ENCODE measurements at places on chromosomes 5 and 9. TPM values are rescaled to one million over a fixed set of nuclear protein-coding genes. Genes with fewer than 3 reads are reported as not detected.

Gene OTULINL
- 4.1 TPM for total RNA-seq

DNA sequence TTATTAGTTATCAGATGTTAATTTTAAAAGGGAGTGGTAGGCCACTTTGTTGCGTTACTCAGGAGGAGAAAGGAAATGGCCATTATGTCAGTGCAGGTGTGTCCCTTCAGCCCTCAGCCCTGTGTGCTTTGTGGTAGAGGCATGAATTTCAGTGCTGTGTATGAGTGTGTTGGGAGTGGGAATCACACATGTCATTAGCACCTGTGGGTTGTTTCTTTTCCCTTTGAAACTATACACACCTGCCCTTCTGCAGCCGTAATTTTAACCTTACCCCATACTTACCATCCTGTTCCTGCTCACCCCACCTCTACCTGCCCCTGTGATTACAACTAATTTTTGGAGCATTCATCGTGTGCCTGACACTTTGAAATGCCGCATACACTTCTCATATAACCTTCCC lies 156.4 kb downstream of the ARHGAP26 start:
- no peak for DNase-seq

GRCh38 chr9:118262191-118262590 lies 558.0 kb downstream of the TLR4 start:
- DNase-seq: no peak

Gene INSL4
- total RNA-seq: not detected

Gene SH3PXD2B
- 66.5 TPM for total RNA-seq

DNA sequence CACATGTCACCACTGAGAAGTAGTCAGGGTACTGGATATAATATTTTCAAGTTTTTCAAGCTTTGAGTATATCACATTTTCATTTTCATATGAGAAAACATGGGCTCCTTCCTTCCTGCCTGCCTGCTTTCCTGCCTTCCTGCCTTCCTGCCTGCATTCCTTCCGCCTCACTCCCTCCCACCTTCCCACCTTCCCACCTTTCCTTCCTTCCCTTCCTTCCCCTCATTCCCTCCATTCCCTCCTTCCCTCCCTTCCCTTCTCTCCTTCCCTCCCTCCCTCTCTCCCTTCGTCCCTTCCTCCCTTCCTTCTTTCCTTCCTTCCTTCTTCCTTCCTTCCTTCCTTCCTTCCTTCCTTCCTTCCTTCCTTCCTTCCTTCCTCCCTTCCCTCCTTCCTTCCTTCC lies 175.3 kb downstream of the HMHB1 start:
- no peak for DNase-seq

DNA sequence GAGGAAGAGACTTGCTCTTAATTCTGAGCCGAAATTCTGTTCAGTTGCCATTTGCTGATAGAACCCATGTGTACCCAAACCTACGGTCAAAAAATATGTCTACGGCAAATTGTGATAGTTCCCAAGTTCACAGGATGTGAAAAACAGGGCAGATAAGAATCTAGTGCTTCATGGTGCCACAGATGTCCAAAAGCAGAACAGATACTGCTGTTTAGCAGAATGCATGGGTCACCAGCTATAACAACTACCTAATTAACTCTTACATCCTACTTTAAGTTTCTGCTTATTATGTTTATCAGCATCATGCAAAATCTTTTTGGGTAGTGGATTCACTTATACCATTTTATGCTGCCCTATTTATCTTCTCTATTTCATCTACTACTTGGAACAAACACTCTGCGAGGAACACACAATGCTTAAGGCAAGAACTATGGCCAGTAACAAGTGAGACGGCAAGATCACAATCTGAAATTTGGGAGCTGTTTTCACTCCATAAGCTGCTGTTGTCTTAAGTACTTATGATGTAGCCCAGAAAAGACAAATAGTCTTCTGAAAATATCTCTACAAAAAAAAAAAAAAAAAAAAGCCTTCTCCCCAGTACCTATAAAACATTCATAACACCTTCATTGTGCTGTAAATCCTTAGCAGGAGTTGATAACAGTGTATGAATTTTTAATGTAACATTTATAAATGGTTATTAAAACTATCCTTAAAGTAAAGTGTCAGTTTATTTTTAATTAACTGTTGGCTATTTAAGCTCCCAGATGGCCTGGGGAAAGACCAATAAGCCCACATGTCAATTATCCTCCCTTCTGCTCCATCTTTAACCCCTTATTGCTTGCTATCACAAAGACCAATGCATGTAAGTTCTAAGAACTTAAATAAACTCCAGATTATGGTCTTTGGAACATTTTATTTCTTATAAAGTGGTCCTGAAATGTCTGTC lies 232.3 kb downstream of the TLR4 start:
- no peak for DNase-seq

Gene AMBP
- not detected for total RNA-seq

DNA sequence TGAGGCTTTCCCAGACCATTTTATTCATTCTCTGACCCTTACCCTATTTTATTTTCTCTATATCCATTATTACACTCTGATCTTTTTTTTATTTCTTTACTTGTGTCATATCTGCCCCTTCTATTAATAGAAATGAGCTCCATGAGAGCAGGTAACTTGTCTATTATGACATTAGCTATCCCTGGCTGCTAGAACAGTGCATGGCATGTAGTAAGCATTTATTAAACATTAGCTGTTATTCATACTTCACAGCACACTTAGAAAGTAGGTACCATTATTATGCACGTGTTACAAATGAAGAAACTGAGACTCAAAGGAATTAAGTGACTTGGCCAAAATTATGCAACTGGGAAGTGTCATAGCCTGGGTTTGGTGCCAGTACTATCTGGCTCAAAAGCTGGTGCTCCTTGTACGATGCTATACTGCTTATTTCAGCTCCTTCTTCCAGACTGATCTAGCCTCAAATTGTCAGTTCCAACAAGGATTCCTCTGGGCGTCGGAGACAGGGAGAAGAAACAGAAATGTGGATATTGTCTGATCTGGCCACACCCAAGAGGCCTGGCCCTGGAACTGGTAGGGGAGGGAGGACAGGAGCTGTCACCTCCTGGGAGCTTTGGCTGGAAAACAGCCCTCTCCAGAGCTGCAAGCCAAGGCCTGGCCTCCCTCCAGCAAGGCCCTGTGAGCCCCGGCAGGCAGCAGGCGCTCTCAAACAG lies 10.8 kb upstream of the NIPAL4 start:
- DNase-seq: peak; percentile 94

DNA sequence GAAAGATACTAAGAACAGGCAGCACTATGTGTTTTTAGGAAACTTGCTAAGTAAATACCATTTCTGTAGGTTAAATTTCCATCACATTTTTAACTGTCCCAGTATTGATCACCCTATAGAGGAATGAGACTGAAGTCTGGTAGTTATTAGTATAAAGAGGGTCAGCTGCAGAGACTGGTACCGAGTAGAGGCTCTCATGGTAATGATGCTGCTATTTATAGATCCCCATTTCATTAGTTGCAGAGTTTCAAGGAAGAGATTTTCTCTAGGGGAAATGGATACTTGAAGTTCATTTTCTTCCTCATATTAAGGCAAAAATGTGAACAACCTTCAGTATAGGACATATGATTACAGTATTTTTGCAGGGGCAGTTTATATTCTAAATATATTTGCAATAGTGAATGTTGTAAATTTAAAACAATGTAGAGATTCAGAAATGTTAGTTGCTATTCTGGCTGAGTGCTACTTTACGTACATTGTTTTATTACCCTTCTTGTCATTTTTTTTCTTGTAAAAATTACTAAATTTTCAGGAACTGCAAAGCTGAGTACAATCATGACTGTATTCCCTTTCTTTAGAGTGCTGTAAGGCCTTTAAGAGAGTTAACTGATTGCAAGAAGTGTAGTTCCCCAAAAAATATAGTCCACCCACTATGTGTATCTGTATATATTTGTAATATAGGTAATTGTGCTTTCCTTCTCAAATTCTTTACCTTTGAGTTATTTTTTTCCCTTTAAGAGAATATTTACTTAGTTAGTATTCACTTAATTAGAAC lies 14.7 kb downstream of the PBX3 start:
- DNase-seq: no peak

DNA sequence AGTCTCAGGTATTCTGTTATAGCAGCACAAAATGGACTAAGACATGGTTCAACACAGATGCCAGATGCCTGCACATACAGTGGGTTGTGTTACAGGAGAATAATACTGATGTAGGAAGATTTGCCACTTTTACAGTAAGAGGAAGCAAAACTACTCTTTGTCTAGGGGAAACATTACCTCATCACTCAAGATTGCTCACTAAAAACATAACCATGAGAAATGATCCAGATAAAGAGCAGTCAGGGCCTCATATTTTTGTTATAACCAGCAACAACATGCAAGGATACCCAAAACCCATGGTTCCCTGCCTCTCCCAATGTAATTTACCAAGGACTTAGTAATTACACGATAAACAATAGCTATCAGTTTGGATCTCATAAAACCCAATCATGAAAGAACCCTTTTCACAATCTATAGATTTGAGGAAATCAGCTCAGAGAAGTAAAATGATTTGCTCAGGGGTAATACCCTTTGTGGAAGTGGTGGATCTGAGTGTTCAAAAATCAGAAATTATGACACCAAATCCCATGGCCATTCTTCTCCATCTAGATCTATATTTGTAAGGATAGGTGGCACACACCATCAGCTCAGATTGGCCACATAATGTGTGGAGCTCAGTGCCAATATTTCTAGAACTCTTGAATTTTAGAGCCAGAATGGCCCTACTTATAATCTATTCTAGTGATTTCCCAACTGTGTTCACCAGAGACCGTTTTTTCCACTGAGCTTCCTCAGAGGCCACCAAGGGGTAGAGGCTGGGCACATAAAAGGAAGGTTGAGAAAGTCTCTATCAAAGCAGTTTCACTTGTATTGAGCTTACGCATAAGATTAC lies 27.8 kb downstream of the DPYSL3 start:
- no peak for DNase-seq

DNA sequence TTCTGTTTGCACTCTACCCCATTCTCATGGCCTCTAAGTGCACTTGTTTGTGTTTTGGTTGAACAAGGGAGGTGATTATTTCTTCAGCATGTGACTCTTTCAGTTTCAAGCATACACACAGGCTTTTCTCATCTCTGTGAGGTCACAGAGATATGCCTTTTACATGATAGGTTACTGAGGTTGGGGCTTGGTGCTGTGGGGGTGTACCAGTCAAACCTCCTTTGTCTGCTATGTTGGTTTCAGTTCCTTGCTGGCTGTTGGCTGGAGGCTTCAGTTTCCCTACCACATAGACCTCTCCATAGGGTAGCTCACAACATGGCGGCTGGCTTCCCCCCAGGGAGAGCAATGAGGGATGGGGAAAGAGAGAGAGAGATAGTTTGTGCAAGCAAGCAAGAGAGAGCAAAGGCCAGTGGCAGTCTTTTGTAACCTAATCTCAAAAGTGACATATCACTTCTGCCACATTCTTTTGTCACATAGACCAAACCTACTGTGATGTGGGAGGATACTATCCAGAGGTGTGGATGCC lies 96.7 kb upstream of the SEMA6A start:
- no peak for DNase-seq

GRCh38 chr5:61824396-61824795 lies 481.6 kb upstream of the KIF2A start:
- DNase-seq: peak; percentile 45

Gene PITX1
- 5.2 TPM for total RNA-seq

DNA sequence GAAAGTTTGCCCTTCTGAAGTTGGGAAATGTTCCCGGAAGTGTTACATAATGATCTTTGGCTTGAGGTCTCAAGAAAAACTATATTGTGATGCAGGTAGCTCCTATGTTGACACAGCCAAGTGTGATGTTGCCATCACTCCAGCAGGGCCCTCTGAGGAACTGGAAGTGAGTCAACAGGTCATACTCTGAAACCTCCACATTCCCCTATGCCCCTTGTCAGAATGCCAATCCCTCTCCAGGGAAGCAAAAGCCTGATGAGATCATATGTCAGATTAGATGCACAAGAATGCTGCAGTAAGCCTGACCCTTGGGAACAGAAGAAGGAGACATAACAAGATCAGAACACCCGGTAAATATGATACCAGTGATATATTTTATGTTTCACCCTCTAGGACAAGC lies 66.8 kb upstream of the ITGA2 start:
- no peak for DNase-seq

GRCh38 chr9:12740845-12741244 lies 34.0 kb upstream of the LURAP1L start:
- no peak for DNase-seq

Gene HEMGN
- total RNA-seq: not detected

DNA sequence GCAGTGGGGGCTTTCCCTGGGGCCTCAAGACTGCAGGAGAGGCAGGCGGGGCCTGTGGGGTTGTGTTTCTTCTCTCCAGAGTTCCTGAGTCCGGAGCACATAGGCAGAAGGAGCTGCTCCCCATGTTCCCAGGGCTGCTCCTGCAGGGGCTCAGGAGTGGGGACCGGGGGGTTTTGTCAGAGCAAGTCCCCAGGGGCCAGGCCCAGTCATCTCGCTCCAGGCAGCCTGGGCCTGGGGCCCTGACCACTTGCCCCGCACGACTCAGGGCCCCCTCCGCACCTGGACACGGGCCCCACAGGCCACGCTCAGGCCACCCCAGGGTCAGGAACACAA lies 22.0 kb upstream of the SLC6A19 start:
- DNase-seq: no peak

DNA sequence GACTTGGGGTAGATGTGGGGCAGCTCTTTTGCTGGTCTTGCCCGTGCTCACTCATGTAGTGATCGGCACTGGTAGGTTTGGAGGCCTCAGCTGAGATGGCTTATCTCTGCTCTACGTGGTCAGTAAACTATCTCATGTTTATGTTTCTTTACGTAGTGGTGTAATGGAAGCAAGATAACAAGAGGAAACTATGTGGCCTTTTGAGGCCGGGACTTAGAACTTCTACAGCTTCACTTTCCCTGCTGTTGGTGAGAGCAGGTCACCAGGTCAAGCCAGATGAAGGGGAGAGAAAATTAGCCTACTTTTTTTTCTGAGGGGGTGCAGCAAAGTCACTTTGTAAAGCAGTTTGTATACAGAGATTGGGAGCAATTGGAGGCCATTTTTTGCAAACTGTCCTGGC lies 8.5 kb downstream of the FOCAD start:
- no peak for DNase-seq

GRCh38 chr5:94385767-94386166 lies 232.6 kb downstream of the KIAA0825 start:
- no peak for DNase-seq

GRCh38 chr5:122727112-122727541 lies 47.8 kb upstream of the SNX2 start:
- no peak for DNase-seq

Measured in esophagus muscularis mucosa (tissue), 4 donors.